Dermis microvascular lymphatic vessel endothelial cell (primary cell): ENCODE measurements at places on chromosomes 7 and 10. TPM values are rescaled to one million over a fixed set of nuclear protein-coding genes. Genes with fewer than 3 reads are reported as not detected.

DNA sequence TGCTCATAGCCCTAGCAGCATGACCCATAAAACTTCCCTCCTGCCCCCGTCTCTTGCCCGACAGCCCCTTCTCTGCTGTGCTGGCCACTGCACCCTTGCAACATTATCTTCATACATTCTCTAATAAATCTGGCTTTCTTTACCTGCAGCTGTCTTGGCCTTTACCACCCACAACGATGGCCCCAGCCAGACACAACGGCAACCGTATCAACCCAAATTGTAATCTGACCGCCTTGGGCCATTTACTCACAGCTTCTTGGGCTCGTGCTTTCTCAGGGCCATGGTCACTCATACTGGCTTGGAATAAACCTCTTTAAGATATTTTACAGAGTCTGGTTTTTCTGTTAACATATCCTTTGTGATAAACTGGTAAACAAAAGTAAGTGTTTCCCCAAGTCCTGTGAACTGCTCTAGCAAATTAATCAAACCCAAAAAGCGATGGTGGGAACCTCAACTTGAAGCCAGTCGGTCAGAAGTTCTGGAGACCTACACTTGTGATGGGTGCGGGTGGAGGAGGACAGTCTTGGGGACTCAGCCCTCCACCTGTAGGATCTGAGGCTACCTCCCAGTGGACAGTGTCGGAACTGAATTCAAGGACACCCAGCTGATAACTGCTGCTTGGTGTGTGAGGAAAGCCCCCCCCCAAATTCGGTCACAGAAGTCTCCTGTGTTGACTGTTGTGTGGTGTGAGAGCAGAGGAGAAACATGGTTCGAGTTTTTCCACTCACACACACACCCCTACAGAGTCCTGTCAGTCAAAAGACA, 87.6 kb upstream of the ATP6V0A4 start:
- DNase-seq, result no peak

DNA sequence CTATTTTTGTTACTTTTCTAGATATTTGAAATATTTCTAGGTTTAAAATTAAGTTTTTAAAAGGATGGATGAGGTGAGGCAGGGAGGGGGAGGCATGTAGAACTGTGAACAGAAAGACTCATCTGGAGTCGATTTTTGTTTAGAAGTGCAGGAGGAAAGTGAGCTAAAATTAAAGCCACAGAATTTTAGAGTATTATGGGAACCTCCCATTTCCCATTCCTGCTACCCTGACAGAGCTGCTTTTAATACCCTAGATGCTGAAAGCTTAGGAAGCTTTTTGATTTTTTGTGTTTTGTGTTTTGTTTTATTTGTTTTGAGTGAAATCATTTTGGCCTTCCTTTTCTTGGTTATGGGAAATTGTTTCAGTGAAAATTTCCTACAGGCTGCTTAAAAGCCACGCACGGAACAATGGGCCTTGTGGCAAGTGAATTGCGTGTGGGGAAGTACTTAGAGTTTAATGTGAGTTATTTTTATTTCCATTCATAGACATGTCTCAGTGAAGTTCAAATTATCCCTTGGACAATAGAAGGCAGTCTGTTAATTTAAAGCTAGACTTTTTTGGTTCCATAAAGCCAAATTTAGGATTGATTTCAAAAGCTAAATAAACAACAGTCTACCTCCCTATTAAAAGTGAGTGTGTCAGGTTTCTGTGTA, 102.0 kb upstream of the HDAC9 start:
- peak; percentile 75 for DNase-seq

DNA sequence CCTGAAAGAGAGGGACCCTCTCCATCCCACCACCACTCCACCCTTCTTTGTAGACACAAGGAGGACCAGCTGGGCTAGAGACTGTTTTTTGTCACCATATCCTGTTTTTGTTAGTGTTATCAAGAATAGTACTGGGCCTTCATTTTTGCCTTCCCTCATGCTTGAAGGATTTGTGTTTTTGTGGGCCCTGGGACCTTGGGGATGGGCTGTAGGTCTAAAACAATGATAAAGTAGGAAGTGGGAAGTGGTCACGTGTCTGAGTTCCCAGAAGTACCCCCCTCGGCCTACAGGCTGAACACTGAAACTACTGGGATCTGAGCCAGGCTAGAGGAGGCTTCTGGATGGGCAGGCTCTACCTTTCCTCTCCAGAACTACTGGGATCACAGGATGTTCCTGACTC, 8.9 kb downstream of the AGFG2 start:
- peak; percentile 77 for DNase-seq

GRCh38 chr10:104424719-104425118, 71.1 kb downstream of the CFAP58 start:
- no peak for DNase-seq

DNA sequence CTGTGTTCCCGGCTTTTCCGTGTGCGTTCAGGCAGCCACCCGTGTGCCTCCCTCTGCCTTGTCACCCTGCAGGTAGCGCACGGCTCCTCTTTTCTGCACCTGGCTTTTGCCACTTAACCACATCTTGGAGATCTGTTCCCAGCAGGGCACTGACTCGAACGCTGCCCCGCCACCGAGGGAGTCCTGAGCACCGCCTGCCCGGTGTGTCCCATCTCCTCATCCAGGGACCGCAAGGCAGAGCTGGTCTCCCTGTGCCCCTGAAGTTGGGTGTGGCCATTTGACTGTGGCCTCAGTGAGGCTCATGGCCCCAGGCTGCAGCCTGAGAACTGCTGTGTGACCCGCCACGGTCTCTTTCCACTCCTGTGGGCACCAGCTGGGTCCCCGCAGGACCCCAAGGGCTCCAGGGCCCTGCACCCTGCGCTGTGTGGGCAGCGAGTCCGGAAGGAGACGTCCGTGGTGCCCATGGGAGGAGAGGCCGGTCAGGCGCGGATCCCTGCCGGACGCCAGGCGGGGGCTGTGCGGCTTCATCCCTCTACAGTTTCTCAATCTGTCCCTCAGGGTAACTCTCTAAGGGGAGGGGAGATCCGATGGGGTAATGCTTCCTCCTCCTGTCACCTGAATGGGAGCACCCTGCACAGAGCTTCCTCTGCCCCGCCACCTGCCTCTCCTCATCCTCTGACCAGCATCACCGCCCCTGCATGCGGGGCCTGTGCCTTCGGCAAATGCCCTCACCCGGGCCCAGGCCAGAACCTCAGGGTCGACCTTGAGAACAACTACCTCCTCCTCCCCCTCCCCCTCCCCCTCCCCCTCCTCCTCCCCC, 1.8 kb upstream of the INTS1 start:
- DNase-seq, result no peak

GRCh38 chr10:13555884-13556510, 27.2 kb upstream of the BEND7 start:
- DNase-seq, result no peak

DNA sequence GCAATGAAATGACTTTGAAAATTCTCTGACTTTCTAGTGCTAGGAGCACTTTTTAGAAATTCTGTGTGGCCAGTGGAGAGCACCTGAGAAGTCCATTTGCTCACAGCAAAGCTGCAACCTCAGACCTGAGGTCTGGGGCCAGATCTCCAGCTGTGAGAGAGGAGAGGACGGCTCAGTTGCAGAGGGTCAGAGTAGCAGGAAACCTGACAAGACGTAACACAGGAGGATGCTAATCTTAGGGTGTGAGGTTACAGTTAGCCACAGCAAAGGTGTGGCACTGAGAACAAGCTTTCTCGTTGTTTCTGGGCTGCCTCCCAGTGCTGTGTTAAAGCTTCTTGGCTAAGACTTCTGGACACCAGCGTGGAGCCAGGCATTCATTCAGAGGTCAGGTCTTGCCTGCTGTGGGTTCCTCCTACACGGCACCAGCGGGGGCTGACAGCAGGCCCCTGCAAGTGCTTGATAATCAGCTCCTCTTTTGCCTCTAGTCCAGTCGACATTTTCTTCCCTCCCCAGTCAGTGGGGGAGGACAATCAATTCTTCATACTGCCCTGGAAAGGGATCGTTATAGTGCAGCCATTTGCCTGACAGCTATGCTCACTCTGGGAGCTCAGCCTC, 435.4 kb upstream of the DPP6 start:
- DNase-seq, result no peak

GRCh38 chr10:60367431-60367830, 22.2 kb downstream of the ANK3 start:
- DNase-seq, result no peak

- no peak for DNase-seq
These were observed 92.8 kb downstream of the ST7 start for GRCh38 chr7:117045927-117046710.

DNA sequence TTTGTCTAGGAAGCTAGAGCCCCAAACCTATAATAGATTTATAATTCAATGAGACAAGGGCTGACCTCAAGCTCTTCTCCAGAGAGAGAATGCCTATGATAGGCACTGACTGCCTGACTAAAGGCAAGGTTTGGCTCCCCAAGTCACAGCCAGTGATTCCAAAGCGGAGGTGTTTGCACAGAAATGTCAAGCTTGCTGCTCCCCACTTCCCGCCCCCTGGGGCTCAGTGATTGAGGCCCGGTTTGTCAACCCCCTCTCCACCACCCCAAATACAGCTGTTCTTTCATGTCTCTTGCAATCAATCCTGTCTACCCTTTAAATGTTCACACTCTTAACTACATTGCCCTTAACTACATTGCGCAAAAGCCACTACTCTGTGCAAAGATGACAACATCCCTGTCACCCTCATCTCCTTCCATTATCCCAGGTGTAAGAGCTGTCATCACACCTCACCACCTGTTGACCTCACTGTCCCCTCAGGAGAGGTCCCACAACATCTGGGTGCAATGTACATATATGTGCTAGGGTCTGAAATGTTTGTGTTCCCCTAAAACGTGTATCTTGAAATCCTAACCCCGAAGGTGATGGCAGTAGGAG, 58.0 kb downstream of the NUDCD3 start:
- no peak for DNase-seq

DNA sequence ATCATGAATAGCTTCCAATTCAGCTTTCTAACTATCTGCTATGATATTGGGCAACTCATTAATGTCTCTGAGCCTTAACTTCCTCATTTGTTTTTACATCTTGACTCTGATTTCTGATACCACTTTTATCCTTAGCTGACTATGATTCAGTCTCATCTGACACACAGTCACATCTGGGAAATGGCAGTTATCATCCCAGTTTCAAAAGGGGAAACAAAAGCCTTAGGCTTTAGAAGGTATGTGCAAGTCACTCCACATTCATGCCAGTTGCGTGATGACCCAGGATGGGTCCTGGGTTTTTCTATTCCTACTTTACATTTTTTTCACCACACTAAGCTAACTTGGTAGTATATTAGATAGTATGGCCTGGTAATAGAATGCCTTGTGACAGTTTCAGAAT, 12.7 kb downstream of the SCIN start:
- DNase-seq, result no peak

- no peak for DNase-seq
These were observed 9.5 kb downstream of the LMOD2 start for GRCh38 chr7:123665157-123665556.

- no peak for DNase-seq
These were observed 232.1 kb downstream of the PTPRN2 start for GRCh38 chr7:158355456-158356065.

DNA sequence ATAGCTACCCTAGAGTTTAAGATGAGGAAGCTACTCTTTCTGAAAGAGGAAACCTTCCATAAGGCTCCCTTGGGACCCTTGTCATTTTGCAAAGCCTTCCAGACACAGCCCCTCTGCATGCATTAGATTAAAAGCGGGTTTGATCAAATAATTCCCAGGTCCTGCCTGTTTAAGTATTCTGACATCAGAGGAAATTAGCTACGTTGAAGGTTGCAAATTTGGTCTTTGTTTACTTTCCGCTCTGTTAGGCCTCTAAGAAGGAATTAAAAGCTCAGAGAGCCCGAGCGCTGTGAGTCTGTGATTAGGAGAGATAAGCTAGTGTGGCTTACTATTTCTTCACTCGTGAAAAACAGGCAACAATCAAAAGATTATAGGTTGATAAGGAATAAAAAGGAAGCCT, 1.4 kb upstream of the THSD7A start:
- no peak for DNase-seq

- DNase-seq, result no peak
These were observed 813.2 kb upstream of the AUTS2 start for GRCh38 chr7:68785036-68785435.

DNA sequence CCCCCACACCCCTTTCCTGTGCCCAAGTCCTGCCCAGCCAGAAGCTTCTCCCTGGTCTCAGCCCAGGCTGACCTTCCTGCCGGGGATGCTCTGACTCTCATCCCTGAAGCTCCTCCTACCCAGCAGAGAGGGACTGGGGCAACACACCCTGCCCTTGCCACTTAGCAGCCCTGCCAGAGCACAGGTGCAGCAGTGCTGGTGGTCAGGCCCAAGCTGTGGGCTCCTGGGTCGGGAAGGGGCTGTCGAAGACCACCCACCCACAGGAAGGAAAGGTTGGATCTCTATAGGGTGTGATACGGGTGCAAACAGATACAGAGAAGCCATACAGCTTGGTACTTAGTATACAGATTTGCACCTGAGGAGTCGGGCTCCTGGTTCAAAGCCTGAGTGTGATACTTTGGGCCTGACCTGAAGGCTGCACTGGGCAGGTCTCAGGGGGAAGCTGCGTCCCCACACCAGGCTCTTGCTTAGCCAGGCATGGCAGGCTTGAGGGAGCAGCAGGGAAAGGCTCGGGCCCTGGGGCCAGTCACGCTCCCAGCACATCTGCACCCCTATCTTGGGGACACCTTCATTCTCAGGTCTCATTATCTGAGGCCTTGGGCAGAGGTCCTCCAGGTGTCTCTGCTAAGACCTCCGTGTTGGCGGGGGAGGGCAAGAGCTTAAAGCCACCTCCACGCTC, 47.3 kb downstream of the TCERG1L start:
- no peak for DNase-seq

DNA sequence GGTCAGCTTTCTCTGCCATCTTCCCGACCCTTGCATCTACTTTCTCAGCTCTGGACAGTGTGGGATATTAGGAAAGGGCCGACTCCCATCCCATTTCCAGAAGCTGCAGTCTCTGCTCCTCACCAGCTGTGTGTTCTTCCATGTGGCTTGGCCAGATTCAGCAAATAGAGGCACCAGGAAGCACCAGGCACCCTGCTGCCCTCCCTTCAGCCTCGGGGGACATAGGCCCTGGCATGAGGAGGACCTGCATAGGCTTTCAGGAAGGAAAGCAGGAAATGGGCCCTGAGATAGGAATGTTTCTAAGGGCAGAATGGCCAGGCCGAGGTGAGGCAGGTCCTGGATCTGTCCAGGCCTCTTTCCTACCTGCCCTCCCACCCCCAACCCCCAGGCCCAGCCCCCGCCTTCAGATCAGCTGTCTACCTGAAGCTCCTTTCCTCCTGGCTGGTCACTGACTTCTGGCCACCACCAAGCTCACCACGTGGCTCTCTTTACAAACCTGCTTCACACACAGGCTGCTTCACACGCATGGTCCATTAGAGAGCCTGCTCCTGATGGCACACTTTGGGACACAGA, 27.5 kb upstream of the PURB start:
- DNase-seq, result peak; percentile 11

- no peak for DNase-seq
These were observed 3.2 kb downstream of the CYP3A7 start for GRCh38 chr7:99731638-99732374.

- DNase-seq, result no peak
These were observed 68.8 kb upstream of the SDK1 start for GRCh38 chr7:3232228-3232627.

The SAMD9L gene
- total RNA-seq, result 8.0 and 9.1 TPM in 2 replicates

The TMUB1 gene
- 14.8 and 16.7 TPM in 2 replicates for total RNA-seq

The NKX2-3 gene
- total RNA-seq, result not detected in 2 replicates

The GIMAP2 gene
- 34.0 and 37.3 TPM in 2 replicates for total RNA-seq

The TDRD1 gene
- total RNA-seq, result not detected in 2 replicates

The FGL2 gene
- 0.13 and 0.25 TPM in 2 replicates for total RNA-seq
